ENCODE measurements at places on chromosomes 16 and 17.

- DNase-seq, result no peak
Measured at GRCh38 chr17:80859002-80859941, 132.4 kb upstream of the CHMP6 start.

- DNase-seq, result no peak
Measured at GRCh38 chr17:27993723-27994310, 48.7 kb upstream of the NLK start.

GRCh38 chr17:12568358-12569251 is 97.1 kb upstream of the MYOCD start:
- no peak for DNase-seq

DNA sequence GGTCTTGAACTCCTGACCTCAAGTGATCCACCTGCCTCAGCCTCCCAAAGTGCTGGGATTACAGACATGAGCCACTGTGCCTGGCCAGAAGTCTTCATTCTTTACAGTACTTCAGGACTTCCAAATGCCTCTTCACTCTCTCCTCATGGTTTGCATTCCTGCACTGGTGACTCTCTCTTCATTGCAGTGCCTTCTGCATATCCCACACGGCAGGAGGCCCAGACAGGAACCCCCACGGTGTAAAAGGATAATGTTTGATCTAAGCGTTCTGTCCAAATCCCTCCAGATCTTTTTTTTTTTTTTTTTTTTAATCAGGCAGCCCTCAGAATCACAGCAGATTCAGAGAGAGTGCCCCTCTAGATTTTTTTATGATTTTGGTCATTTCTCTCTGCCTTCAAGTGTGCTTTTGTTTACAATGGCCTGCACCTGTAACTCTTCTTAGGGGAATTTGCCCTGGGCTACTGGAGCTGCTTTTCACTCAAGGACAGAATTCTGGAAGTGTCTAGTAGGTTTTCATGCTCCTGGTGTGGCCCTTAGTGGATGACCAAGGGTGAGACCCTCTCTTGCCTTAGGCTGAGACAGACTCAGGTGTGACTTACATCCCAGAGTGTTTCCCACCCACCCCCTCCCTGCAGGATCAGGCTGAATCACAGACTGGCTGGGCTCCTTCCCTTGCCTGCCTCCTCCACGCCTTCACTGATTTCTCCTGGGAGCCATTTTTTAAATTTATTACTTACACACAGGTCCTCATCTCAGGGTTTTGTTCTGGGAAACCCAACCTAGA is 19.8 kb upstream of the NF1 start:
- DNase-seq, result no peak

DNA sequence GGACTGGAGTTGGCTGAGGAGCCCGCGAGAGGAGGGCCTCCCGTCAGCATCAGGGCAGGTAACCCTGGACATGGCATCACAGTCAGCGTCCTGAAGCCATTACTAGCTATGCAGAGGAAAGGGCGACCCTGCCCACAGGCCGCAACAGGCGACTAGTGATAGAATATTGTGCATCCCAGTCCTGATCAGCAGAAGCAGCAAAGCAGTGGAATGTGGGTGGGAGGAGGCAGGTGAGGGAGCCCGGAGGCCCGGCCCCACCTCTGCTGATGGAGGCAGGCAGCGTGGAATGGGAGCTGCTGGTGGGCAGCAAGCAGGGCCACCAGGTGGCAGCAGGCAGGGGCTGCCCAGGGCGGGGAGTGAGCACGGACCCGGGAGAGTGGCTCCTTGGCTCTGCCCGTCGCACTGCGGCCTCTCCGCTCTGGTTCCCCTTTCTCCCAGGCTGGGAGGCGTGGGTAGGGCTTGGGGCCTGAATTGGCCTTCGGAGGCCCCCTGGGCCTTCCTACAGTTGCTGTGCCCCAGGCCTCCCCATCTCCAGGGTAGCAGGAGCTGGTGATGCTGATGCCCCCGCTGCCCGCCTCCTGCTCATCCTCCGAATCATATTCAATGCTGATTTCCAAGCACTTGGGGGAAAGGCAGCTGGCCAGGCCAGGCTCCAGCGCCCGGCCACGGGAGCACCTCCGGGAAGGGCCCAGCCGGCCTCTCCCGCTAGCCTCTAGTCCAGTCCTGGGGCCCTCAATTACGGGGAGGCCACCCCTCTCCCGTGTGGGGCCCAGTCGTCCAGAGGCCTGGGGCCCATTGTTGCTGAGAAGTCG is 20.2 kb downstream of the TSPOAP1 start:
- DNase-seq, result no peak
